ENCODE measurements at places on chromosomes 12 and 14.

DNA sequence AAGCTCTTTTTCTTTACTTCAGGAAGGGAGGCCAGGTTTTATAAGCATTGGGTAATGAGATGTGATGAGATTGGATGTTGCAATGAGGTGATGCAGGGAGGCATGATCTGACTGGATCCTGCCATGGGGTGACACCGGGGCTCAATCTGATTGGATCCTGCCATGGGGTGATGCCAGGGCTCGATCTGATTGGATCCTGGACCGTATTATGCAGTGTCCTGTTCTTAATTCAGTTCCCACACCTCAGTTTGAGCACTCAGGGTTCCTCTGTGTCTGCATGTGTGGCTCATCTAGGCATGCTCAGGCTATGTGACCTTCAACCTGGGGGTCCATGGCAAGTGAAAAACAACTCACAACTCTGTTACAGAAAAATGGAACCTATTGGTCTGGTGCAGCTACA is 166.4 kb downstream of the SLC15A4 start:
- no peak for DNase-seq

DNA sequence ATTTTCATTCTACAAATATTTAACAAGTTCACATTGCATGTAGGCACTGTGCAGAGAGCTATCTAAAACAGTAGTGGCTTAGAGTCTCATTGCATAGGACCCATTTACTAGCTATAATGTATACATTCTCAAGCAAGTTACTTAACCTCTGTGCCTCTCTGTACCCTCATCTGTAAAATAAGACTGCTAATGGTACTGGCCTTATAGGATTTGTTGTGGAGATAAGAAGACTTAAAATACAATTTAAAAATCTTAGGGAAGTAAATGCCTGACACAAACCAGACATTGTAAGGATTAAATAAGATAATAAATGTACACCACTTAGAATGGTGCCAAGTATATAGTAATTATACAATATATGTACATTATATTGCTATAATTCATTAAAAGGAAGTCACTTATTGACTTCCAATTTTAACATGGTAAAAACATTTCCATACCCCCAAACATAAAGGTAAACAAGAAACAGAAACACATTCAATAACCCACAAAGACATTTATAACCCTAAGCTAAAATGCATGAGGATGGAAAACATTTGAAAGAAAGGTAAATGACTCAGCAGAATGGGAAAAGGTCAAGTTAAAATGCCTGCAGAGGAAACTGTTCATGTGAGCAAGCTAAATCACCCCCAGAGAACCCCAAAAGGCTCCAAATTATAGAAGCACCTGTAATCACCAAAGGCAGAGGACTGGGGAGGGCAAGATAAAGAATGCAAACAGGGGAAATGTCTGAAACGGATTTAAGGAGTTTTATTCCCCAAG is 30.8 kb downstream of the RPS6KA5 start:
- no peak for DNase-seq

DNA sequence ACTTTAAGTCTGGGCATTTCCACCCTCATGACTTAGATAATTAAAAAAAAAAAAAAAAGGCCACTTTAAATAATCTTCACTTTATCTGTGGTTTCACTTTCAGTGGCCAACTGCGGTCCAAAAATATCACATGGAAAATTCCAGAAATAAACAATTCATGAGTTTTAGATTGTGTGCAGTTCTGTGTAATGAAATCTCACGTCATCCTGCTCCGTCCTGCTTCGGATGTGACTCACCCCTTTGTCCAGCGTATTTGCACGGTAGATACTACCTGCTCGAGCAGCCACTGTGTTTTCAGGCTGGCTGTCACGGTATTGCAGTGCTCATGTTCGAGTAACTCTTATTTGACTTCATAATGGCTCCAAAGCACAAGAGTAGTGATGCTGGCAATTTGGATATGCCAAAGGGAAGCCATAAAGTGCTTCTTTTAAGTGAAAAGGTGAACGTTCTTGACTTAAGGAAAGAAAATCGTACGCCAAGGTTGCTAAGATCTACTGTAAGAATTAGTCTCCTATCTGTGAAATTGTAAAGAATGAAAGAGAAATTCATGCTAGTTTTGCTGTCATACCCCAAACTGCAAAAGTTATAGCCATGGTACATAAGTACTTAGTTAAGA is 2.4 kb downstream of the E2F7 start:
- peak; percentile 55 for DNase-seq

GRCh38 chr12:76101739-76102385 is 17.4 kb upstream of the NAP1L1 start:
- no peak for DNase-seq

- DNase-seq = no peak
These were observed 395.5 kb downstream of the ZFP36L1 start for GRCh38 chr14:68397371-68397811.

GRCh38 chr14:75246546-75247285 is 31.9 kb upstream of the FOS start:
- no peak for DNase-seq

- DNase-seq = no peak
These were observed 190.3 kb downstream of the KCNH5 start for GRCh38 chr14:62854951-62855350.

- DNase-seq = no peak
These were observed 16.8 kb upstream of the DYNC1H1 start for GRCh38 chr14:101947577-101947903.

GRCh38 chr12:90481748-90482147 is 473.2 kb downstream of the CCER1 start:
- DNase-seq = no peak

- DNase-seq = no peak
These were observed 44.4 kb upstream of the GNG2 start for GRCh38 chr14:51816031-51816430.

- no peak for DNase-seq
These were observed 143.5 kb upstream of the AMIGO2 start for GRCh38 chr12:47223031-47223847.

- DNase-seq = peak; percentile 18
These were observed 1.2 kb downstream of the DYRK2 start for GRCh38 chr12:67649570-67650387.

DNA sequence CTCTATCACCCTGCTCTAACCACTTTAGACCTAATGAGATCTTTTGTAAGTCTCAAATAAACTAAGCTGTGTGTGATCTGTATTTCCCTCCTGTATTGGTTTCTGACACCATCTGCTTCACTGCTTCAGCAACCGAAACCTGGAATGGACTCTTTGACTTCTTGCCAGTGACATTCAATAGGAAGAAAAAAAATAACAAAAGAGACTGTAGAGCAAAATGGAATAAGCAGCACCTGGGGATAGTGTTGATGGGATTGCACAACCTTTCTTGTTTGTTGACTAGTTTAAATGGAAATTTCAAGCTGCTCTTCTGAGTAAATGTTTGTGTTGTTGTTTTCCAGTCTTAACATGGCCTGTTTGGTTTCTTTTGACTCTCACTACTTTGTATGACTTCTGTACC is 888.6 kb upstream of the SEL1L start:
- DNase-seq = no peak

DNA sequence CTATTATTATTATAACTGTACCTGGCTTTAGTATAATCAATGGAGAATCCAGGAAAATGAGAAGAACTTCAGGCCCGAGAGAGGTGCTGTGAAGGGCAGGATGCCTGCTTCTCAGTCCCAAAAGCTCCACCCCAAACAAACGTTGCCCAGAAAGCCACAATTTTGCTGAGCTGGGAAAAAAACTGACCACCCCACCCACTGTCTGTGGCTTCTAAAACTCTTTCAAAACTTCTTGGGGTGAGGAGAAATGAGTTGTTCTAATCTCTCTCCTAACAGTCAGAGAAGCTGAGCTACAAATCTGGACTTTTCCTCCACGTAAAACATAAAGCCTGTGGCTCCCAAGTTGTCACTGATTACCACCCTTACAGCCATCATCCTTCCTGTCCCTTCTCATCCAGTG is 13.4 kb downstream of the VDR start:
- DNase-seq = no peak

GRCh38 chr12:131808744-131809371 is 19.3 kb upstream of the MMP17 start:
- DNase-seq = no peak

GRCh38 chr12:25469861-25470260 is 83.2 kb downstream of the LMNTD1 start:
- no peak for DNase-seq

DNA sequence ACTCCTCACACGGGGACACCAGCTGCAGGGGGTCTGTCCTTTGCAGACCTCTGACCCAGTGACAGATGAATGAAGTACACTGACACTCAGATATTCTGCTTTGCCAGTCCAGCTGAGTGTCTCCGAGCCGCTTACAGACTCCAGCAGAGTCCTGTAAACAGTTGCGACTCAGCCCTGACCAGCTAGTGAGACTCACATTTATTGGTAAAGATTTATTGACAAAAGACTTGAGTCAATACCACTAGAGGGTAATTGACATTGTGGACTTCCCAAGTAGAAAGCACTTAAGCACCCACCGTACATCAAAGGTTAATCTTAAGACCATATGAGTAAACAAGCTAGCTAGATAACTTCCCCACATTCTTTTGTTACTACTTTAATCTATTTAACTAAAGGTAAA is 9.8 kb upstream of the FKBP4 start:
- no peak for DNase-seq

- DNase-seq = peak; percentile 40
These were observed 806 bp downstream of the LTBR start for GRCh38 chr12:6384499-6385436.

DNA sequence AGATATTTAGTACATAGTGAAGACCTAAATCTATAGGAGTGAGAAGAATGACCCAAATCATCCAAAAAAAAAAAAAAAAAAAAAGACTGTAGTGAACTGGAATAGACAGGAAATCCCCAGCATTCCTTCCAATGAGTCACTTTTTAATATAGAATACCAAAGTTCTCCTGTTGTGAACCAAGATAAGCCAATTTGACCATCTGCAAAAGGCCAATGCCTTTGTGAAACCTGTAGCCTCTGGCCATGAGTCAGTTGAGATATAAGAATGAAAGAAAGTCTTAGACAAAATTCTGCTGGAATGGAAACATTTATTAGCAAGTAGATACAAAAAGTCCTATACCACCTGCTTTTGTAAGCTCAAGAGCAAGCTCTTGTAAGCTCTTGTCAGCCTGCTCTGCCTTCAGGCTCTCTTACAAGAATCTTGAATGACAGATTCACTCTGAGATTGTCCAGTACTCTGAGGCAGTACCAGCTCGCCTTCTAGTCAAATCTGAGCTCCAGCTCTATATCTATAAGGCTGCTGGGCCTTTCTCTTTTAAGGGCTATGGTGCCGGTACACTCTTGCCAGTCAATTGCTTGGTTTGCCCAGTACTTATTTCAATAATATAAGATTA is 243.0 kb upstream of the TMTC1 start:
- DNase-seq = peak; percentile 49

- DNase-seq = no peak
These were observed 19.5 kb downstream of the PITPNM2 start for GRCh38 chr12:123131291-123131832.

DNA sequence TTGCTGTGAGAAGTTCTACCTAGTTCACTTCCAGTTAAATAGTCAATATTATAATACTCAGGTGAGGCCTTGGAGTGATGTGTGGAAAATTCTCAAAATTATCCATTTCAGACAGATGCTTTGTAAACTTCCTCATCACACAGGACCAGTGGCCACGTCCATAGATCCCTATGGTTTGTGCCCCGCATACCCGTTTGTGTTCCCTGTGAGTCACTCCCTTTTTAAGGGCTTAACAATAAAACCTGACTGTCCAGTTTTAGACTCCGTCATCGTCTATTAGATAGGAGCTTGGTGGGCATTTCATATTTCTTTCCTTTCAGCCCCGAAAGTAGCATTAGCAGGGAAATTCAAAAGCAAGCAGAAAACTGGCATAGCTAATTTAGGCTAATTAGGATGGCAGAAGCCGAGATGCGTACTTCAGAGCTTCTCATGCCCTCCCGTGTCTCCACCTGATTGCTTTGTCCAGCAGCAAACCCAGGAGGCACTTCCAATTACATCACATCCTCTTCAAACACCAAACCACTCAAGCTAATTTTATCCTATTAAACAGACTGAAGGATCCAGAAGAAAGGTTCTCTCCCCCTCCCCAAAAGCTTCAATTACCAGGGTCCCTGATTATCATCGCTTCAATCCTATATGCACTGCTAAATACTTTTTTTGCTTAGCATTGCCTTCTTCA is 186.6 kb upstream of the OTX2 start:
- no peak for DNase-seq

GRCh38 chr14:20798318-20798717 is 4.3 kb downstream of the RNASE1 start:
- DNase-seq = no peak

DNA sequence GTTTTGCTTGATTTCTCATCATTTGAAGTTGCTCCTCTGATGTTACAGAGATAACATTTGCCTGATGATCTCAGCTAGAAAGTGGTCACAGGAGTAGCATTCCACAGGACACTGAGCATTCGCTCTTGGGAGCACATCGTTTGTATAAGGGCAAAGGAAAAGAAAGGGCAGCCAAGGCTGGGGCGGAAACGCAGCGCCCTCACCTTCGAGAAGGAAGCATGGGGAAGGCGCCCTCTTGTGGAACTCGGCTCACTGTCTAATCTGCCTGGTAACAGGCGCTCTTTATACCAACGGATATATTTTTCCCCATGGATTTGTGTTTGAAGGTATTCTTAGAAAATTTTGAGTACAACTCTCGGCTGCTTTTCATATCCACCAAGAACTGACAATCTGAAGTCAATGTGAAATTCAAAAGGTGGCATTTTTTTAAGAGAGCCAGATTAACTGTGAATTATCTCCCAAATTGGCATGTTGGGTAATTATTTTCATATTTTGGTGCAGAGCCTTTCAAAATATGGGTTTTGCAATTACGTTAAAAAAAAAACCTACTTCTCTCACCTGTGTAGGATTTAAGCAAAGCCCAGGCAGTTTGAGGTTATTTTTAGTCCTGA is 172.7 kb downstream of the CAND1 start:
- DNase-seq = peak; percentile 70

- DNase-seq = no peak
These were observed 31.2 kb upstream of the OAS1 start for GRCh38 chr12:112875608-112876007.

DNA sequence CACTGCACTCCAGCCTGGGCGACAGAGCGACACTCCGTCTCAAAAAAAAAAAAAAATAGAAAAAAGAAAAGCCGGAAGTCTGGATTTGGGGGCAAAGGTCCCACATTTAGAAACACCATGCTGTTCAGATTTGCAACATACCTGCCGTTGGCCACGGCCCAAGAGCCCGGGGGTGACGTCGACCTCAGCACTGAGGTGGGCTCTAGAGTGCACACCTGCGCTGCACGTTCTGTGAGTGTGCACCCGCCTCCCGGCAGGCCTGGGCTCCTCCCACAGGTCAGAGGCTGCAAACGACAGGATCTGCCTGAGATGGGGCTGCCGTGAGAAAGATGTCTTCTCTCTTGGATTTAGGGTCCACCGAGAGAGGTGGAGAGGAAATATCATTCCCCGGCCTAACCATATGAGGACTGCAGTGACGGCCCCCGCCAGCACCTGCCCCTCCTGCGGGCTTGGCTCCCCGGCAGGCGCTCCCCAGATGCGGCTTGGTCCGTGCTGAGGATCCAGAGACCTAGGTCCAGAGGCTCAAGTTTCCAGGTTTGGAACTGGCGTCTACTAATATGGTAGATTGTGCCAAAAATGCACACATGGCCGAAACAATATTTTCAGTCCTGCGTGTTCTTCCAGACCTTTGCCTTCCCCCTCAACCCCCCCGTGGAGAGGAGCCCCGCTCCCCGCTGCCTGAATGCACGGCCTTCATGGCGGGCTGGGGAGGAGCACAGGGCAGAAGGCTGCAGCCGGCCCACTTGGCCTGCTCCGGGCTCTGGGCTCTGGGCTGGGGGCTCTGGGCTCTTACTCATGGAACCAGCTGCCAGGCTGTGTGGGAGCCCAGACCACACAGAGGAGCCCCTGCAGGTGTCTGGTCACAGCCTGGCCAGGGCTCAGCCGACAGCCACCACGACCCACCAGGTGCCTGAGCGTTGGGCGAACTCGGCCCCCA is 58.8 kb upstream of the FBRSL1 start:
- DNase-seq = no peak

- DNase-seq = no peak
These were observed 196.5 kb downstream of the DUSP6 start for GRCh38 chr12:89155826-89156225.

All from urothelium cell line (cell line).